ENCODE measurements at places on chromosomes 6 and 20.
A peak's percentile ranks its signal among the peaks of the same experiment; 100 is the strongest.

DNA sequence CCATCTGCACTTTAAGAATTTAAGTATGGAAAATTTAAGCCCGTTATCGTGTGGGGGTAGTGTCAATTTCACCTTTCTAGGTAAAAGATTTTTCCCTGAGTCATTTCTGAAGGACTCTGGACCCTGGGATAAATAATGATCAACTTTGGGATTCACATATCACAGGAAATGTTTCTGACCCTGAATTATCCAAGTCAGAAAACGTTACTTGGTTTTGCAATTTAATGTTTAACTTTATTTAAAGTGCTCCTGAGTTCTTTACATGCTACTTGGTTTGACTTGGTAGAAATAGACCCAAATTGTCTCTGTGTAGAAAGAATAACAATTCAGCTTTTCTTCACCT is 1.5 kb upstream of the SLC17A3 start:
- no peak for DNase-seq

GRCh38 chr6:38480036-38480435 is 159.7 kb downstream of the BTBD9 start:
- DNase-seq, result no peak

DNA sequence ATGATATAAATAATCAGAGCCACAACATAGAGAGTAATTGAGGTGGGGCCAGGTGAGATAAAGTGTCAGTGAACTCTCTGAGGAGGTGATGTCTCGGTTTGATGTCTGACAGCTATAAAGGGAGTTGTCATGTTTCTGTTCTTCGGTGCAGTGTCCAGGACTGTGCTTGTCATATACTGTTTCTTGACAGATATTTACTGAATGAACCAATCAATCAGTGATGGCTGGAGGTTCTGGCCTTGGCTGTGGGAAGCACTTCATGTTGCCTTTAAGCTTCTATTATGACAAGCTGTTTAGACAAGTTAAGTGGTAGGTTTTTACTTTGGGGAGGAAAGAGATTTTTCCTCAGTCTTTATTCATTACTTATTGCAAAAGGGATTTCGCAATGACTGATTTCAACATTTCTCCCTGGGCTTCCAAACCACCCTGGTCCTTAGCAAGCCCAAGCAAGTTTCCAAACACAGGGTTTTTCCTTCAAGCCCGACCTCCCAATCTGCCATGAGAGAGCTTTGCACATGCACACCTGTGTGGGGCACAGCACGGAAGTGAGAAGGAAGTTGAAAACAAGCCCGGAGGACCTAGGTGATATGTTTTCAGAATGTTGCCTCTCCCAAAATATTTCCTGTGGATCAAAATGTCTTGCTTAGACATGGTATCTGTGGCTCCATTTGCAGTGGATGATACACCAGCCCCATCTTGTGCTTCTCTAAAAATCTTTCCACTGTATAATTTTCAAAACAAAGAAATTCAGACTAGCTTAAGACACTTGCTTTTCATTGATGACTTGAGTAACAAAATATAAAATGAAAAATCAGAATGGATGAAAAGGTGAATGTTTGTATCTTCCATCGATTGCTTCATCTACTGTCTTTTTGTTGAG is 567.3 kb upstream of the BTBD3 start:
- peak; percentile 61 for DNase-seq

GRCh38 chr6:131795366-131795765 is 12.5 kb upstream of the ENPP1 start:
- DNase-seq, result no peak

- no peak for DNase-seq
These were observed 87.4 kb downstream of the PCSK2 start for GRCh38 chr20:17314264-17314663.

DNA sequence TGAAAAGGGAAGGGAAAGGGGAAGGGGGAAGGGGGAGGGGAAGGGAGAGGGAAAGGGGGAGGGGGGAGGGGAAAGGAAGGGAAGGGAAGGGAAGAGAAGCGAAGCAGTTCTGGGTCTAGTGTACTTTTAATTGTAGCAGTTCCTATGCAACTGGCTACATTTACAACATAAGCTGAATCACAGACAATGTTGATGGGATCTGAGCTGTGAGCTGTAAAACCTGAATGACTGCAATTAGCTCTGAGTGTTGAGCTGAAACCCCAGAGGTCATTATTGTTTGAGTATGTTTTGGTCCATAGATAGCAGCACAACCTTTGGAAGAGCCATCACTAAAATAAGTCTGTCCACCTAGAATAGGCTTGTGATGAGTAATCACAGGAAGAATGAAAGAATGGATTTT is 7.2 kb upstream of the ABHD12 start:
- no peak for DNase-seq
